ENCODE measurements at places on chromosomes 4 and X.

DNA sequence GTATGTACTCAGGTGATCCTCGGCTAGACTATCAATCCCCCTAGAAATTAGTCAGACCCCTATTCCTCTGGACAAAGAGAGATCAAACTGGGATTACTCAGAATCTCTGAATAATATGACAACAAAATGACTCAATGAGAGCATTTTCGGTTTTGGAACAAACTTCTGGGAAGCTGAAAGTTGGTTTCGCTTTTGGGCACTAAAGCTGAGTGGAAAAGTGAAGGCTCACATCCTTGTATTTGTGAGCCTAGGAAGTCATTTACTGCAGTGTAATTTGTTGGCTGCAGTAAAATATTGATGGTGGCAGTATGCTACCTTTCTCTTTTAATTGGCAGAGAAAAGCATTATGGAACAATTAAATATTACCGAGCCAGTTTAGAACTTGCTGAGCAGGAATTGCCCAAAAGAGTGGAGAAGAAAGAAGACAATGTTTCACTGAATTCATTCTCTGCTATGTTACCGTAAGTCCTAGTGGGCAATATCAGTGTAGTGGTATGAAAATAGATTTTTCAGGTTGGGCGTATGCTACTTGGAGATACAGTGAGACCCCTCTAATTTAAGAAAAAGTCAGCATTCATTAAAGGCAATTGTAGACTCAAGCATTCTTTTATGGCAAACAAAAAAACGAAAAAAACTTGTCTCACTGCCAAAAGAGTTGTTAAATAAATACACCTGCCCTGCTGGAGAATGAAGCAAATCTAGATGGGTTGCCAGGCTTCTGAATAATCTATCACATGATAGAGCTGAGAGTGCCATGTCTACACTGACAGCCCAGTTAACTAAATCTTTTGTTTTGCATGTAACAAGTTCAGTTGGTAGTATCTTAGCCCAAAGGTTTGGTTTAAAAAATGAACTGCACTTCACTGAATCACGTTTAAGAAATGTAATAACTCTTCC lies 69.6 kb downstream of the AGTR2 start:
- no peak for DNase-seq

GRCh38 chr4:107710493-107711459 lies 9.3 kb downstream of the PAPSS1 start:
- no peak for DNase-seq

DNA sequence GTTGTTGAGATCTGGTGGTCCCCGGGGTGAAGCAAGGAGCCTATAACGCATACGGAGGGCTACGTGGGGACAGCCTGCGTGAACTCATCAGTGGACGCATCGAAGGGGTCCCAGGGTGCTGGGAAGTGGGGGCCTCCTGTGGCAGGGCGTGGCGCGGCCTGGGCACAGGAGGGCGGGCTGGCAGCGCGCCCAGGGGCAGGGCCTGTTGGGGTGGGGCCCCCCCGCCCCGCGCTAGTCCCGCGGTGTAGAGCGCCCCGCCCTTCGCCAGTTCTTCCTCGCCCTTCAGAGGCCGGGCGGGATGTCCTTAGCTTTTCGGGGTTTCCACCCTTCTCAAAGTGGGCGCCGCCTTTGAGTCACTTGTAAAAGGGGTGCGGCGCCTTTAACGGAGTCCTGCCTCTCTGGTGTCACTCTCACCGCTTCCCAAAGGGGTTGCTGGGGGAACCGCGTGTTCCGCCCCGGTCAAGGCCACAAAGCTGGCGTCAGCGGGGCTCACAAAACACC lies 632 bp downstream of the PLP2 start:
- peak; percentile 41 for DNase-seq

GRCh38 chrX:67781132-67781531 lies 237.3 kb downstream of the AR start:
- DNase-seq, result no peak

- DNase-seq, result peak; percentile 74
Observed at GRCh38 chr4:38034986-38035882, 75.0 kb downstream of the PTTG2 start.

- DNase-seq, result no peak
Observed at GRCh38 chr4:177016541-177017141, 223.9 kb upstream of the VEGFC start.

GRCh38 chr4:140743194-140743931 lies 12.8 kb downstream of the TBC1D9 start:
- no peak for DNase-seq

DNA sequence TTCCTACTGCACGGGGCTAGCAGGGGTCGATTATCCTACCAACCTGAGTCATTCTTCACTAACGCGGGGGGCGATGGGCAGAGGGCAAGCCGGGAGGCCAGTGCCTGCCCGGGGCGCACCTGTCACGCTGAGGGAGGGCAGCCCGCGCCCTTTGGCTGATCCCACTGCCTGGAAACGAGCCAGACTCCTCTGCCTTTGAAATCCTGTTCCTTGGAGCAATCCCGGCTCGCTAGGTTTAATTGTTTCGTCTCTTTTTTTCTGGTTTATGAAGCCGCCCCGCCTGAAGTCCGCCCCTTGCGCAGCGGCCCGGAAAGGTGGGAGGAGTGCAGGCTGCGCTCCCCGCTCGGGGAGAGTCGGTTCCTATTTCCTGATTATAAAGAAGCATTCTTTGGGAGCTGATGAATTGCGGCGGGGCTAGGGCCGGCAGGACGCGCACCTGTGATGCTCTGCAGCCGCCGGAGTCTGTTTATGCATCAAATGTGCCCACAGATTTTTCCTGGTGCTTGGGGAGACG lies 484.2 kb downstream of the BCOR start:
- no peak for DNase-seq

GRCh38 chr4:38386005-38386551 lies 277.9 kb upstream of the KLF3 start:
- DNase-seq, result no peak

- DNase-seq, result no peak
Observed at GRCh38 chr4:74504212-74504611, 59.3 kb downstream of the AREG start.

DNA sequence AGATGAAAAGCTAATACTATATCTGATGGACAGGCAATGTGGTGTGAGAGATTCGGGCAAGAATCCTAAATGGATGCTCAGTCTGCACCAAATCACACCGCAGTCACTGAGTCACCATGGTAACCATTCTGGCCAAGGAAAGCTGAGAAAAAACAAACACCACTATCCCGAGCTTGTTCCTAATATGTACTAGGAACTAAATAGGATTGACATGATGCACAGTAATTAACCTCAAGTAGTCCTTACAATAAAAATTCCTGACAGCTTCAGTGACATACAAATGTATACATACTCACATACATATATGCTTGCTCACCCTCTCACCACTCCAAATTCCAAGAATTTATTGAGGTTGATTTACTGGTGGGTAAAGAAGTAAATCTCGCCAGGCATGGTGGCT lies 1.1 kb upstream of the RAB40A start:
- DNase-seq, result no peak

DNA sequence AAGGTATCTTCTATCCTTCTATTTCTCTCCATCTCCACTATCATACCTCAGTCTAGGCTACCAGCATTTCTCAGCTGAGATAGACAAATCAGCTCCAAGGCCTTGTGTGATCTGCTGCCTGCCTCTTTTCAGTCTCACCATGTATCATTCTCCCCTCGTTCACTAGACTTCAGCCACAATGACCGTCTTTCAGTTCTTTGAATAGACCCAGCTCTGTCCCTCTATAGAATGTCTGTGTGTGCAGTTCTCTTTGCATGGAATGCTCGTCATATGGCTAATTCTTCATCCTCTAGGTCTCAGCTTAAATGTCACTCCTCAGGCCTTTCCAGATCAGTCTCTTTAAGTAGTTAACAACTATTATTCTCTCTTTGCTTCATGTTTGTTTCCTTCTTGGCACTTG lies 6.5 kb downstream of the IGBP1 start:
- no peak for DNase-seq

DNA sequence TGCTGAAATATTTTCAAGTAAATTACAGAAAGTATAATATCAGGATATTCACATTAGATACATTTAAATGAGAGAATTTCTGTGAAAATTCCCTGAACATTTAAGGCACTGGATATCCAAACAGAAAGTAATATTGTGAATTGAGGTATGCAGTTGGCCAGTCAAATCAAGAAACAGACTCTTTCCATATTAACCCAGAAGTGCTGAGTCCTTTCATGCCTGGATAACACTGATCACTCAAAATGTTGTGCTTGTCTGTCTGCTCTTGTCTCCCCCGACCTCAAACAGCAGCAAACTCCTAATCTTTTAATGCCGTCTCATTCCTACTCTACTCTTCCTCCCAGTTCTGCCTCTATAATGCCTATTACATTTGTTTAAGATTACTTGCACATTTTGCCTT lies 51.2 kb downstream of the TBC1D9 start:
- DNase-seq, result no peak

DNA sequence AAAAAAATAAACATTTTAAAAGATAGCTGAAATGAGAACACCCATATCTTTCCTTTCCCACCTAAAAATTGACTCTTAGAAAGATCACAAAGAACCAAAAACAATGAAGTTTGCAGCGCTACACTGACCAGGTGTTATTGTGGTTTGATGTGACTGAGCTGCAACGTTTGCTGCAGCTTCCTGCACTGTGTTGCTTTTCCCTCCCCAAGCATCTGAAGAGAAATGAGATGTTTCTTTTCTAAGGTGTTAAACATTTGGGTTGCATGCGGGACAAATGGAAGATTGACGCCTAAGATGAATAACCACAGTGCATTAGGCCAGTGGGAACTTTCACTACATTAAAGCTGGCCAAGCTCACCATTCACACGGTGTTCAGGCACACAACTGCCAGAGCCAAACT lies 8.9 kb downstream of the LEF1 start:
- no peak for DNase-seq

DNA sequence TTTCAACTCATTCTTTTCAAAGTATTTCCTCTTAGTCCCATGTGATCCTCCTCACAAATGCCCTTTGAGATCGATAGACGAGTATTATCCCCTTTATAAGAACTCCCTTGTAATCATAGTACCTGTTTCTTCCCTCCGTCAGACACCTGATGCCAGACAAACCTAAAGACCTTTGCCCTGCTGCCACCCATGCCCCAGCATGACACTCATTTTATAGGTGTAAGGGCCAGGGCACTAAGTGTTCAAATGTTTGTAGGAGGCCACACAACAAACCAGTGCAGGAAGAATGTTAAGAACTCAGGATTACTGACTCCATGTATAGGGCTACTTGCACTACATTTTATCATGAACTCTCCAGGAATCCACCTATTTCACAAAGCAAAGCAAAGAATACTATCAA lies 115.6 kb upstream of the DIAPH2 start:
- no peak for DNase-seq

- no peak for DNase-seq
Observed at GRCh38 chrX:120459309-120459708, 9.8 kb downstream of the LAMP2 start.

DNA sequence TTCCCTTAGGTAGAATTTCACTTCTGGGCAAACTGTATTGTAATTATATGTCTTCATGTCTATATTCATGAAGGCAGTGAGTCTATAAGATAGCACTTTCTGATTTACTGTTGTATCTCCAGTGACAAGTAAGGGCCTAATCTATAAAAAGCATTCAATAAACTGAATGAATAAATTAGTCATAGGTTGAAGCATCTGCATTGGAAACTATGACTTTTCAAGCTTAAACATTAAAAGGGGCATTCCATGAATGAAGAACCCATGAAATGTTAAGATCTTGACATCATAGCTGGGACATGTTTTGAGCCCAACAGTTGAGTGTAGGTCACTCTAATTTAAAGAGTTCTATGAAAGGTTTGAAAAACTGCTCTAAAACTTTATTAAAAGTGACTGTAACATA lies 159.3 kb upstream of the LCORL start:
- DNase-seq, result no peak

- DNase-seq, result no peak
Observed at GRCh38 chr4:105022811-105023667, 123.6 kb upstream of the TET2 start.

- DNase-seq, result no peak
Observed at GRCh38 chr4:140637836-140638235, 69.1 kb upstream of the UCP1 start.

Data from bone marrow (tissue), 2 donors.